Central memory CD4-positive, alpha-beta T cell (primary cell): ENCODE measurements at places on chromosomes 6 and 20.
A peak's percentile ranks its signal among the peaks of the same experiment; 100 is the strongest.

- no peak for DNase-seq
Measured at GRCh38 chr20:63693083-63693732, 3.2 kb upstream of the TNFRSF6B start.

DNA sequence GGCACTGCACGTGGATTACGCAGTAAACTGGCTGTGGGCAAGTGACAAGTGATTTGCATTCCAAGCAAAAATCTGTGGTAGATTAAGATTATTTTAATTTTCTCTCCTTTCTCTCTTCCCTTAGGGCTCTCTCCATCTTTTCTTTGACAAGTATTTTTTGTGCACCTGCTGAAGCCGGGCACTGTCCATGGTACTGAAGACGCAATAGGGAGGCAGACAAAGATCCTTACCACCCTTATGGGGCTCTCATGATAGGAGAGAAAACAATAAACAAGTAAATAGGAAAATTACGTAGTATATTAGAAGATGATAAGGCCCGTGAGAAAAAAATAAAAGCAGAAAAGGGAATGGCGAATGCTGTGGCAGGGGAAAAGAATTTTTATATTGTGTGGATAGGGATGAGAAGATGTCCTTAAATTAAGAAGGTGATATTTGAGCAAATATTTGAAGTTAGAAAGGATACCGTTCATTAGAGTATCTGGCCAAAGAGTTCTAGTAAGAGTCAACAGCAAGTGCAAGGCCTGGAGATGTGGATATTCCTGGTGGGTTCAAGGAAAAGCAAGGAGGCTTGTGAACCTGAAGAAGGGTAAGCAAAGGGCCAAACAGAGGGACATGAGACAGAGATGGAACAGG is 146.0 kb downstream of the LAMP5 start:
- no peak for DNase-seq

GRCh38 chr20:23130622-23131140 is 44.6 kb upstream of the CD93 start:
- no peak for DNase-seq

- no peak for DNase-seq
Measured at GRCh38 chr6:144140867-144141266, 9.4 kb upstream of the STX11 start.

- no peak for DNase-seq
Measured at GRCh38 chr6:41578217-41579087, 32.3 kb downstream of the FOXP4 start.

GRCh38 chr6:56841381-56841749 is 113.5 kb upstream of the BEND6 start:
- DNase-seq: no peak

DNA sequence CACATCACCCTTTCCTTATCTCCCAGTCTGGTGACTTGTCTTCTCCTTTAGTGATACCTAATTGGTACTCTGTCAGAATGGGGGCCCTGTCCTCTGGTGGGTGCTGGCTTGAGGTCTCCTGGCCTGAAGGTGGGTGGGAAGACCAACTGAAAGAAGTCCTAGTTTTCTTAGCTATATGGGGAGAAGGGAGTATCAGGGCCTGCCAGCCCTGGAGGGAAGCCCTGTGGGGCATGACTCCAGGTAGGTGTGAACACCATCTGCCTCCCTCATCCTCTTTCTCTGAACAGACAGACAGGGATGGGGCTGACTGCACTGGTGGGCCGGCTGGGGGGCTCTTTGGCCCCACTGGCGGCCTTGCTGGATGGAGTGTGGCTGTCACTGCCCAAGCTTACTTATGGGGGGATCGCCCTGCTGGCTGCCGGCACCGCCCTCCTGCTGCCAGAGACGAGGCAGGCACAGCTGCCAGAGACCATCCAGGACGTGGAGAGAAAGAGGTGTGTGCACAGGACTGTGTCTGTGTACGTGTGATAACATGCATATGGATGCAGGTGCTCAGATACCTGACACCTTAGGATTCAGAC is 4.8 kb downstream of the CRIP3 start:
- no peak for DNase-seq

- DNase-seq: no peak
Measured at GRCh38 chr6:1708122-1708521, 98.4 kb downstream of the FOXC1 start.

DNA sequence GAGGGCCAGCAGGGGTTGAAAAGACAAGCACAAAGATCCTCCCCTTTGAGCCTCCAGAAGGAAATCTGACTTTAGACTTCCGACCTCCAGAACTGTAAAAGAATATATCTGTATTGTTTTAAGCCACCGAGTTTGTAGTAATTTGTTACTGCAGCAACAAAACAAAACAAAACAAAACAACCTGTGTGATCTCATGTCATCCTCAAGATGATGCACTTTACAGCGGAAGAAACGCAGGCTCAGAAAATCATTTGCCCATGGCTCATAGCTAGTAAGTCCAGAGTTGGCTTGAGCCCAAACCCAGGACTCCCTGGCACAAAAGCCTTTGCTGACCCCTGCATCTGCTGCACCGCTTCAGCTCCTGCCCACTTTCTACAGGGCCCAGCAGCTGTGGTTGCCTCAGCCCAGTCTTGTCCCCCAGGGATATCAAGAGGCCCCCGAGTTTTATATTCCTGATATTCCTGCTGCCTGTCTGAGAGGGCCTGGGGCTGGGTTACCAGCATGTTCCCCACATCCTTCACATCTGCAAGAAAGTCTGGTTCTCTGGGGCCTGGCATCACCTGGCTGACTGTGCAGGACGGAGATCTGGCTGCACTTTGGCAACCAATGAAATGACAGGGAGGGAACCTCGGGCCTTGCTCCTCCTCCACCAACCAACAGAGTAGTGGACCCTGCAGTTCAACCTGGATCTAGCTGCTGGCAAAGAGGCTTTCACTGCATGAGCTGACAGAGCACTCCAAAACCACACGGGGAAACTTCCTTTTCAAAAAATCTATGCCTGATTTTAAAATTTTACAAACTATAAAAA is 56.9 kb downstream of the JPH2 start:
- DNase-seq: no peak

DNA sequence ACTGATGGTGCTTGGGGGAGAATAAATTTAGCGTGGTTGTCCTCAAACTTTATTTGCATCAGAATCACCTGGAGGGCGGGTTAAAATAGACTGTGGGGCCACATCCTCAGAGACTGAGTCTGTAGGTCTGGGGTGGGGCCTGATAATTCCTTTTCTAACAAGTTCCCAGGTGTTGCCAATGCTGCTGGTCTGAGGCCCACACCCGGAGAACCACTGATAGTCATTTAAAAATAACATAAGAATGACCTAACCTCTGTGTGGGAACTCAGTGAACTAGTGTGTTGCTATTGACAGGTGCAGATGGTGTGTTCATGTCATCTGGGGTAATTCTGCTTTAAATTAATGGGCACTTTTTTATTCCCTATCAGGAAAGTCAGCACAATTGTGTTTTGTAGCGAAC is 64.8 kb downstream of the RTN4IP1 start:
- no peak for DNase-seq

DNA sequence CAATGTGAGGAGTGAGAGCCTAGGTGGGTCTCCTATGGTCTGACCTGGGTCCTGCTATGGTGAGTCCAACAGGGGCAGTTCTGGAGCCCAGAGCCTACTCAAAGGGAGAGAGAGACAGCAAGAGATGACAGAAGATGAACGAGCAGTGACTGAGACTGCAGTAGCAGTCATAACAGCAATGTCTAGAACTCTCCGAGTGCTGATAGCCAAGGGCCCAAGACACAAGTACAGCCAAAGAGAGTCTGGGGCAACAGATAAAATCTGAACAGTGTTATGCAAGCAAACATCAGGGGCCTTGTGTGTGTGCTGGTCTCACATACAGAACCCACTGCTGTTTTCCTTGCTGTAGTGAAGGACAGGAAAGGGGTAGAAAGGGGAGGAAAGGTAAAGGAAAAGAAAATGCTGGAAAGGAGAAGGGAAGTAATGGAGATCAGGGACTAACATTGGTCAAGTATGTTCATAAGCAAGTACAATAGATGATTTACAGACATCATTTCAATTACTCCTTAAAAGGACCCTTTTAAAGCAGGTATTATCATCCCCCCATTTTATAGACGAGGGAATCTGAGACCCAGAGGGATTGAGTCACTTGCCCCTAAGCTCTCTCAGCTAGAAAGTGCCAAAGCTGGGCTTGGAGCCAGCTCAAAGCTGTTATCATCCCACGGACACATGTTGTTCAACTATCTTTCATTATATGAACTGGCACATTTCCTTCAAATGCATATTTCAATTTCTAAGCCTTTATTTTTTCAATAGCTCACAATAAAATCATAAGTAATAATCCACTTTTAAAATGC is 182.3 kb upstream of the RAB32 start:
- no peak for DNase-seq

DNA sequence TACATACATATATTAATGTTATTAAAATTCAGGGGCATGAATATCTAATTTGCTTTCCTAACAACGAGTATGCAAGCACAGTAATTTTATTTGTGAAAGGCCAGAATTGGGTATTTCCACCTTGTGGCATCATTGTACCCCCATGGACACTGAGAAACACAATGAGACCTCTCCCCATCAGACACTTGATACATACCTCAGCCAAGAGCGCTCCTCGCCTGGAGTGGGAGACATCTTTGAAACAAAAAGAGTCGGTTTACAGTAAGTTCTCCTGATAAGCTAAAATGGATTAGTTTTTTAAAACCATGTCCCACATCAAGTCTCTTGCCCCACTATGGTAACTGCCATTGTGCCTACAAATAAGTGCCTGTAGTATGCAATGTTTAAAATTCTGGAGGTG is 2.1 kb downstream of the CNR1 start:
- no peak for DNase-seq

- DNase-seq: no peak
Measured at GRCh38 chr6:28710466-28711191, 184.9 kb downstream of the GPX5 start.

GRCh38 chr6:137589067-137589848 is 95.1 kb upstream of the OLIG3 start:
- DNase-seq: peak; percentile 69

DNA sequence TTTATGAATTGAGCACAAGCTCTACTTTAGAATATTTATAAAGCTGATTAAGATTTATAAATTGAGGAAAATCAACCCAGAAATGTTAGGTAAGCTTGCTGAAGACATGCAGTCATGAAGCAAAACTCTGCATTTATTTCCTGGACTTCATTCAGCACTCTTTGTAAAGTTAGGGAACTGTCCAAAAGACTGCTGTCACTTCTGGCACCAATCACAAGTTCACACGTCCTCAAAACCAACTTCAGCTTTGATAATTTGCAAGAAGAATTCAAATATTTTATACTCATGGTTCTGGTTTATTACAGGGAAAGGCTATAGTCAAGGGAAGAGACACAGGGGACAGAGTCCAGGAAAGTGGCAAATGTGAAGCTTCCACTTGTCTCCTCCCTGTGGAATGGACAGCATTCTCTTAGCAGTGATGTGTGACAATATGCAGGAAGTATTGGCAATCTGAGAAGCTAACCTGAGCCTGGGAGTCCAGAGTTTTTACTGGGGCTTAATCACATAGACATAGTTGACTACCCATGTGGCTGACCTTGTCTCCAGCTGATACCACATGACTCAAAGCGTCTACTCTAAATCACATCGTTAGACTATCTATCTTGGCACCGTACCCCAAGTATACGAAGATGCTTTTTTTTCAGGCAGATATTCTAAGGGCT is 85.4 kb downstream of the PPP1R14C start:
- no peak for DNase-seq

DNA sequence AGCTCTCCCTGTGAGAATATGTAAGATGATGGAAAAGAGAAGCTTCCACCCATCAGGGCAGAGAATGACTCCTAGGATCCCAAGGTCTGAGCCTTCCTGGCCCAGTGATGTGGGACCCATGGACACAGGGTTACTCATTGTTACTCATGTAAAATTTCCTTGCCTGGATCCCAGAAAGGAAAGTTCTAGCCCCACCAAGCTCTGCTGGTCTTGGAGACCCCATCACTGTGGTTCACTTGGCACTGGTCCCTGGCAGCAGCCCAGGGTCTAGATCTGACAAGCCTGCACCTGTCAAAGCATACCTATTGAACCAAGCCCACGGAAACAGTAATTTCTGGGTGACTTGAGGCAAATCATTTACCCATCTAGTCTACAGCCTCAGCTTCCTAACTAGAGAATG is 22.1 kb downstream of the MDGA1 start:
- DNase-seq: no peak

DNA sequence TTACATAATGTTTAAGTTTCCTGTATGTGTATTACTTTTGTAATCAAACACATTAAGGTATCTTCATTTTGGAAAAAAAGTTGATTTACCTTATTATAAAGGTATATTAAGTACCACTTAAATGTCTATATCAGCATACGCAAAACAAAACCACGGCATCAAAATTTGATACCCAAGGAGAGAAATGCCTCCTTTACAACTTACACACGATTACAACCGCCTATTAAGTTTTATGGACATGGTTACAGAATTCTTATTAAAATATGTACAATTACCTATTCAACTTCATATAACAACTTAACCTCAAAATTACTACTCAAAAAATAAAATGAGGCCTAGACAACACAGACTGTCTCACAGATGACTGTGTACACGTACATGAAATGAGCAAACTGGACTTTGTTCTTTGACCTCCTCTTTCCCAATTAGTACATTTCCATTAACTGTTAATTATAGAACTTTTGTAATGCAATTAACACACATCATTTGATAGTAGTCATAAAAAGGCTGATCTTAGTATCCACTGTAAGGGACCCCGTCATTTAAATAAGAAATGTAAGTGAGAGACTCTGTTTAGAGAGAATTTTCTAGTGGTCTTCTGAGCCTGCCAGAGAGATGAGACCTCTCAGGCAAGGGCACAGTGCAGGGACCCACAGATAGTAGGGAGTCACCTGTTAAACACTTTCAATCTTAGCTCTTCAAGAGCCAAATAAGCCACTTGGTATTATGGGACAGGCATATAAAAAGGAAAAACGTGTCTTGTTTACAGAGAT is 2.5 kb downstream of the DIDO1 start:
- DNase-seq: no peak

- no peak for DNase-seq
Measured at GRCh38 chr20:11675920-11676629, 241.6 kb upstream of the BTBD3 start.

GRCh38 chr20:31908424-31908823 is 38.0 kb downstream of the TTLL9 start:
- DNase-seq: no peak

GRCh38 chr20:58800134-58800871 is 50.4 kb downstream of the GNAS-AS1 start:
- DNase-seq: no peak

DNA sequence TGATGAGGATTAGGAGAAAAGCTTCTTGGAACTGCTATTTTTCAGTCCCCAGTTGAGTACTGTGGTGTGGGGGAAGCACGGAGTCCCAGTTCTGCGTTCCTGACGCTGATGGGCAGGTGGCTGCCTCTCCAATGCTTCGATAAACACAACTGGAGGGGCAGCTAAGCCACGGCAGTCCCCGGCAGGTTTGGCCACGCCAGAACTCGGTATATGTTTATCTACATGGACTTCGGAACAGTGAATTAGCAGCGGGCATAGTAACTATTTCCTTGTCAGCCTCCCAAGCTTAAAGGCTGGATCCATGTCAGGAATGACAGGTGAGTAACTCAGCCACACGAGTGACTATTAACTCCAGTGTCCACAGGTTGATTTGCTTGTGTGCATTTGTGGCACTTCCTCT is 354.4 kb downstream of the ZFAND3 start:
- DNase-seq: no peak

- DNase-seq: no peak
Measured at GRCh38 chr20:63521602-63522001, 1.0 kb downstream of the PPDPF start.
